Fibroblast of skin of left biceps (primary cell): ENCODE measurements at places on chromosomes 1 and 21.

DNA sequence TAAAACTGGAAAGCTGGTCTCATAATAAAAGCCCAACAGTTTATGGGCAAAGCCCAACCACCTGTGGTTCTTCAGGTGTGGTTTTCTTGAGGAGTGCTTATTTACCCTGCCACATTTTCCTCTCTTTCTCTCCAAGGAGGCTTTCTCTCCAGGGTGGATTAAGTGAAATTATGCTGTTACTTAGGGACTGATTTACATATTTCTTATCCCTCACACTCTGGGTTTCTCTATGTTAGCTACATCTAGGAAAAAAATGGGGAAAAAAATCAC, 4.8 kb downstream of the TBX19 start:
- no peak for DNase-seq

DNA sequence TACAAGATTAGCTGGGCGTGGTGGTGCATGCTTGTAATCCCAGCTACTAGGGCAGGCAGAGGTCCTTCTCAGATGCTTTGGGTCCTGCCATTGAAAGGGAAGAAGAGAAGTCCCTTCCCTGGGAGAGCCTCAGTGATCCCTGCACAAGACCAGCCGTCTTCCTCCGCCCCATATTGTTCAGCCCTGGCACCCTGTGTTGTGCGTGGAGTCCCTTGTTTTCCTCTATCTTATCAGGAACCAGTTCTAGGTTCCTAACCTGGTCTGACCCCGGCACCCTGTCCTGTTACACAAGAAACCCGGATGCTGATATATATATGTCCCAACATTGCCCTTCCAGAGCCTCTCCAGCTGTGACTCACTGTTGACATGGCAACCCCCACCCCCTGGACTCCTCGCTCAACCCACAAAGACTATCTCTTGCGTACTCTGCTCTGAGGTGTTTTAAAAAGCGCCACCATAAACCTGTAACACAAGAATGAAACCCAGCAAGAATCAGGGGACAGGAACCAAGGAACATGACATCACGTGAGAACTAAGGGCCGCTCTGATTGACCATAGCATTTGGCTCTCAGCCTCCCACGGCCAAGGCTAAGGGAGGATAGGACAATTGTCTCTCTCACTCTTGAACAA, 4.8 kb downstream of the MX2 start:
- DNase-seq, result peak; percentile 47

GRCh38 chr1:204651843-204652421, 33.6 kb downstream of the LRRN2 start:
- no peak for DNase-seq

- no peak for DNase-seq
These were observed 34.7 kb downstream of the RGSL1 start for GRCh38 chr1:182484531-182485257.

- no peak for DNase-seq
These were observed 30.0 kb upstream of the FGGY start for GRCh38 chr1:59266927-59267293.

DNA sequence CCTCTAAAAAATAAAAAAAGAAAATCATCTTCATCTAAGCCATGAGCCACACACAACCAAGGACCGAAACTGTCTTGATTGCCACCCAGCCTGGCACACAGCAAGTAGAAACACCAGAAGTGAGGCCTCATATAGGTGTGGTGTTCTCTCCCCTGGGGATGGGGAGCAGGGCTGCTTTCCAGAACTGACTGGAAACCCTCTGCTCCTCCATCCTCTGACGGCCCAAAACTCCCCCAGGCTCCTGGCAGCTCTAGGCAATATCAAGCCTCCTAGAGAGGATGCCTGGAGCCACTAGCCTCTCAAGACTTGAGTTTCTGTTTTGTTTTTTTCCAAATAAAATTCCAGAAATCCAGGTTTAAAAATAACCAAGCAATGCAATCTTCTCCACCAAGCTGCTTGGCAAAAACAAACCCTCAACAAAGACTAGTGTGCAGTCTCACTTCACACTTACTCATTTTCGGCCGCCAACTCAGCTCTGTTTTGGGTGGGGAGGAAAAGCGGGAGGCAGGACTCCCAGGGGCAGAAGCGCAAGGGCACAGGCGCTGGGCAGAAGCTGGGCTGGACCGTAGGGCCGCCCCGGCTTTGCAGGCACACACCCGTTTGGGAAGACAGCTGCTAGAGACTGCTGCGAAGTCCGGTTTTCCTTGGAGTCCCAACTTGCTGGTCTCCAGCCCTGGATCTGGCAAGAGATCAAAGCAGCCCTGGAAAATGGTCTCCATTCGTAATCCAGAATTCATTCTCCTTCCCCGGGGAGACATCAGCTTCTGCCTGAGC, 78.2 kb upstream of the CAPZB start:
- no peak for DNase-seq
